ENCODE measurements at places on chromosomes 3 and 15.

GRCh38 chr3:159914426-159914825 is 74.2 kb upstream of the IL12A start:
- no peak for DNase-seq

DNA sequence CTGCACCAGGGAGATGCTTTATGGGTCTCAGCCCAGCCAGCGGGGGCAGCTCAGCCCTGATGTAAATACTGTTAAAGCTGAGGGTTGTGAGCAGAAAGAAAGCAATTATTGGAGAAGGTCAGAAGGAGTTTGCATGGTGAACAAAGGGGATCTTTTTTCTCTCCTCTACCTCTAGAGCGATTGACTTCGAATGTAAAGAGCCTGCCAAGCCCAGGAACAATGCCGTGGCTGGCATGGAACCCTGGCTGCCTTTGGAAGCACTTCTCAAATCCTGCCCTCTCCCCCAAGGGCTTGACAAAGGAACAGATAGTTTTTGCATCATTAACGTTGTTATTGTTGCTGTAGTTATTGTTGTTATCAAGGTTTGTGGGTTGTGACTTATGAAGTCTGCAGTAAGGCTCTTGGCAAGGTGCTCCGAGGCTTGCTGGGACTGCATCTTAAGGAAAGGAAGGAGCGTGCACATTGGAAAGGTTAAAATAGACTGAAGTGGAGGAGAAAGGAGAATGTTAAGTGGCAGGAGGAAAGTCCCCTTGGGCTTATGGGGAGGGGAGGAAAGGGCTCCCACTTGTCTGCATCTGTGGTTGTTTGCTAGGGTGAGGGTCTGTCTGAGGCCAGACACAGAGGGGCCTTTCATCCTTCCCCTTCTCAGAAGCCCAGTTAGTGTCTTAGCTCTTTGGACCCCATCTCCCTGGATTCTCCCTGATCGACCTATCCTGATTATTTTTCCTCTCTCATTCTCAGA is 16.7 kb downstream of the PDIA5 start:
- no peak for DNase-seq

GRCh38 chr3:100782348-100782747 is 73.1 kb downstream of the TFG start:
- no peak for DNase-seq

GRCh38 chr3:110414855-110415254 is 656.8 kb upstream of the NECTIN3 start:
- no peak for DNase-seq

- no peak for DNase-seq
Measured at GRCh38 chr3:157204431-157204830, 44.5 kb upstream of the CCNL1 start.
